ENCODE measurements at places on chromosomes 12 and 14.

DNA sequence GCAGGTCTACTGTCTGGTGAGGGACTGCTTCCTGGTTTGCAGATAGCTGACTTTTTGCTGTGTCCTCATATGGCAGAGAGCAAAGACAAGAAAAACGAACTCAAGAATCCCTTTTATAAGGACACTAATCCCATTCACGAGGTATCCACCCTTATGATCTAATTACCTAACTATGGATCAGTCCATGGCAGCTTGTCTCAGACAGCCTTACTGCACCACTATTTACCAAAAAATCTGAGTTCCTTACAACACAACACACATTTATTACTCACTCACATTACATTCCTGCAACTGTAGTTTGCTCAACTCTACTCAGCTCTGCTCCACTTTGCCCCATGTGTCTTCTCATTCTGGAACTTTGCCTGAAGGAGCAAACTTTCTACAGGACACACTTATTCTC is 10.1 kb upstream of the SLC6A15 start:
- no peak for DNase-seq

DNA sequence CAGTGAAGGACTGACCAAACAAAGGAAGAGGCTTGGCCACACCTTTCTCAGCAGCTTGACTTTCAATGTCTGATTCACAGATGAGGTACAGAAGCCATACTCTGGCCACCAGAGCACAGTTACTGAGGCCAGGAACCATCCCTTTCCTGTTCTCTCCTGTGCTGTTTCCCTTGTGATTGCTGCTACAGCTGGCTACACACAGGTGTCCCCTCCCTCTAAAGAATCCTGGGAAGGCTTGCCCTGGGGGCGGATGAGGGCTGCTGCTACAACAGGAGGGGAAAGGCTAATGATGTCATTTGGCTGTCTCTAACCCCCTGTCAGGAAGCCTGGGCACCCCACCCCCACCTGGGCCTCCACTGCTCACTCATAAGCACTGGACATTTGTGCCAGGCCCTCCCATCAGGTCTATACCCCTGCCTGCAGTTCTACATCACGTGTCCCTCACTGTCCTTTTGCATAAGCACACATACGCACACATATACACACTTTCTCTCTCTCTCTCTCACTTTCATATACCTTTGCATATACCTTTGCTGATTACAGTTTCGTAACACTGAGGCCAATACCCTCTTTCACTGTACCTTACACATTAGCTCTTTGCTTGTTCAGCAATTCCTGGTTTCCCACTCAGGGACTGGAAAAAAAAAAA is 41.4 kb downstream of the PRPF40B start:
- no peak for DNase-seq

DNA sequence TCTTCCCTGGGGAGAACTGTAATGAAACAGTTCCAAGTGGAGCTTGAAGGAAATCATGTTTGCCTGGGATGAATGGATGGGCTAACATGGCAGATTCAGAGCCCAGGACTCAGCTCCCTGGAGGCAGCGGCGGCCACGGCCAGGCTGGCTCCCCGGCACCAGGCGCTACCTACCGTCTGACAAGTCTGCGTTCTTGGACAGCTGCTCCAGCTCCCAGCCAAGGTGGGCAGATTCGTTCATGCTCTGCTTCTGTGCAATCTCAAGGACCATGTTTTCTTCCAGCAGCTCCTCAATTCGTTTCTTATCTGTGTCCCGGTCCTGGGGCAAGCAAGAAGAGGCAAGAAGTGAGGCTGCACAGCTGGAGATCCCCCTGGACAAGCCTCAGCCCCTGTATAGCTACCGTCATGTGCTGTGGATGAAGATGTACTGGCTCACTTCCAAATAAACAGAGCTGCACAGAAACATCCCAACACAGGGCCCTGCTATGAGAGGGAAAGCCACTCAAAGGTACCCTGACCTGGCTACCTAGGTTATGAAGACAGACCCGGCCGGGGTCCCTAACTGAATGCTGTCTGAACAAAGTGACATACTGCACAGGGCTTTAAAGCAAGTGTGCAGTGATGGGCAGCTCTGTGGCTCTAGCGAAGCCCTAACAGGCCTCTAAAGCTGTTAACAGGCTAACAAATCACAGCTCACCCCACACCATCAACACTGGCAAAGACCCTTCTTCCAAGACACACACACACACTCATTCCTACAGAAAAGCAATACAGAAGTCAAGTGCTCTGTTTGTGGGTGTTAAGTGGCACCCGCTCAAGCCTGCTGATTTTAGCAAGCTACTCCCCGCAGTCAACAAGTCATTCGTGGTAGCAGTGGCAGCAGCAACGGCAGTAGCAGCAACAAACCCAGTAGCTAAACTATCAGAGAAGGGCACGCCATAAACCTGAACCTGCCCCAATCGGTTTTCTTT is 80.4 kb upstream of the GPR68 start:
- DNase-seq: no peak

DNA sequence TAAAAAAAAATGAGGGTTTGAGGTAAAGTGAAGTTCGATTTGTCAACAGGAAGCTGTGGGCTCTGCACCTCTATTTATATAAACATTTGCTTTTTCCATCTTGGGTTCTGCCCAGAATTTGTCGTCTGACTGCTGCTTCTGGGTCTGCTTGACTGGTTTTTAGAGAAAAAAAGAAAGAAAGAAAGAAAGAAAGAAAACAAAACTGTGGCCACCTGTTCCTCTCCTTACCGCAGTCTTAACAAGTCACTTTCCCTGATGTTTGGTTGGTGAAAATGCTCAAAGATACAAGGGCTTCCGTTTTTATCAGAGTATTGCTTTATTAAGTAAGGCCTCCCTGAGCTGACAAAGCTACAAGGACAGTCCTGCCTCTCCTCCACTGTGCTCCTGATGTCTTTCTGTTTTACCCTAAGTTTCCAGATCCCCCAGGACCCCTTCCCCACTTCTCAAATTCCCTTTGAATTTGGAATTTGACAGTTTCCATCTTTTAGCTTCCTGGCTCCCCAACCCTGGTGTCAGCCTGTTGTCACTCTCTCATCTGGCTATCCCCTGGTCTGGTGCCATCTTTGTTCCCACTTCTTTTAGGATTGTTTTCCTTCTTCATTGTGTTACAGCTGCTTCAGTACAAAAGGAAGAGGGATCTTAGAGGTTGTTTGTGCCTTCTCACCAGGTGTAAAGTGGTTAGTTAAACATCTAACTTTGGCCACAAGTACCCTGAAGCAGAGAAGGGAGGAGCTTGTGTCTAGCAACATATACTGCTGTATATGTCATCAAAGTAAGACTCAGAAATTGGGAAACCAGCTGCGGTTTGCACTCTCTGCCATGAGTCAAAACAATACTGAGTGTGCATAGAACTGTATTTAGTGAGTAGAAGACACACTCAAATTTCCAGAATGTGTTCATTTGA is 18.0 kb downstream of the MFAP5 start:
- DNase-seq: no peak

DNA sequence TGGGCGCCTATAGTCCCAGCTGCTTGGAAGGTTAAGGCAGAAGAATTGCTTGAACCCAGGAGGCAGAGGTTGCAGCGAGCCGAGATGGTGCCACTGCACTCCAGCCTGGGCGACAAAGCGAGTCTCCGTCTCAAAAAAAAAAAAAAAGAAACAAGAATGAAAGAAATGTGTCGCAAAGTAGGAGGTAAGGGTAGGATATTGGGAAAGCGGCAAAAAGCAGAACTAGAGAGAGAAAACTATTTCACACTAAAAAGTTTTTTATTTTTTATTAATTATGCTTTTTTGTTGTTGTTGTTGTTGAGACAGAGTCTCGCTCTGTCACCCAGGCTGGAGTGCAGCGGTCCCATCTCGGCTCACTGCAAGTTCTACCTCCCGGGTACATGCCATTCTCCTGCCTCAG is 17.7 kb downstream of the SBNO1 start:
- DNase-seq: no peak

DNA sequence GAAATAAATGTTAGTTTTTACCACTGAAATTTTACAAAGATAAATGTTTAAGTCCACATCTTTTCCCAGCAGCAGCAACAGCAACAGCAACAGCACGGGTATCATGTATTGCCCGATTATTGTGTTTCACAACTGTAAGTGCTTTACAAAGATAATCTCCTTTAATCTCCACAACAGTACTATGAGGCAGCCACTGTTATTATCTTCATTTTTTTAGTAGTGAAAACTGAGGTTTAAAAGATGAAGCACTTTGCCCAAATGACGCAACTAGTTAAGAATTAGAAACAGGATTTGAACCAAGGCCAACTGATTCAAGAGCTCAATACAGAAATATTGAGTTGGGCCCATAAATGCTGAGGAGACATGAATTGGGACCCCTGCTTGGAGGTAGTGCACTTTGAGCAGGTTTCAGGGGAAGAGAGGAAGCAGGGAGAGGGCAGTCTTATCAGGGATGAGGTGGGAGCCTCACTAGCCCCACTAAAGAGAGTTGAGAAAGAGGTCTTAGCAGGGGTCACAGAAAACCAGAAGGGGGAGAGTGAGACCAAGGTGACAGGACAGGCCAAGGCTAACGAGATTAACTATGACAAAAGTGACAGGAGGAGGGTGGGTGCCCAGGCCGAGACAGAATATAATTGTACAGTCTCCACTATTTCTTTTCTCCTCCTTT is 15.3 kb downstream of the KRT2 start:
- no peak for DNase-seq

DNA sequence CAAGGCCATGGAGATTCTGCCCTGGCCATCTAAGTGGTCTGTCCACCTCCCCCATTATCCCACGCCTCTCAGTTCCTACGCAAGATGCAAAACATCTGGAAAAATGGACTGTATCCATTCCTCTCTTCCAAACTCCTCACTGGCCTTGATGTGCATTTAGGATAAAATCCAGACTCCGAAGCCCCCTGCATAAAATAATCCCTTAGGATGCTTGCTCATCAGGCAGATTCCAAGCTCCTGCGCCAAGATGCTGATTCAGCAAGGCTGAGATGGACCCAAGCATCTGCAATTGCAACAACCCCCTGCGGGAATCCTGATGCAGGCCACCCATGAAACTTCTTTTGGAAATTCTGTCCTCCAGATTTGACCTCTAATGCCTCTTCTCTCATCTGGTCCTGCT is 81.6 kb downstream of the SPRING1 start:
- no peak for DNase-seq

GRCh38 chr12:52323416-52324152 is 2.4 kb upstream of the KRT83 start:
- no peak for DNase-seq

DNA sequence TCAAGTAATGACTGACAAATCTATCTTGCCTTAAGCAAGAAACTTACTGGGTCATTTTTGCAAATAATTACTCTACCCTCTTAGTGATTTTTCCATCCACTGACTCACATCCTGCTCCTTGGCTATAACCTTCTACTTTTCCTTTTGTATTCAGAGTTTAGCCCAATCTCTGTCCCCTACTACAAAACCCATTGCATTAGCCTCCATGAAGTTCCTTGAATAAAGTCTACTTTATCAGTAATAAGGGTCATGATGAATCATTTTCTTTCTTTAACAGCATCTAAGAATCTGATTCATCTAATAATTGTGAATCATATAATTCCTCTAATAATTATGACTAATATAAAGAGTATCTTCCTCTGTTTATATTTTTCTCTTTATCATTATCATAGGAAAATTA is 132.6 kb downstream of the NTS start:
- no peak for DNase-seq

GRCh38 chr12:83065562-83065961 is 378.9 kb downstream of the TMTC2 start:
- DNase-seq: no peak

DNA sequence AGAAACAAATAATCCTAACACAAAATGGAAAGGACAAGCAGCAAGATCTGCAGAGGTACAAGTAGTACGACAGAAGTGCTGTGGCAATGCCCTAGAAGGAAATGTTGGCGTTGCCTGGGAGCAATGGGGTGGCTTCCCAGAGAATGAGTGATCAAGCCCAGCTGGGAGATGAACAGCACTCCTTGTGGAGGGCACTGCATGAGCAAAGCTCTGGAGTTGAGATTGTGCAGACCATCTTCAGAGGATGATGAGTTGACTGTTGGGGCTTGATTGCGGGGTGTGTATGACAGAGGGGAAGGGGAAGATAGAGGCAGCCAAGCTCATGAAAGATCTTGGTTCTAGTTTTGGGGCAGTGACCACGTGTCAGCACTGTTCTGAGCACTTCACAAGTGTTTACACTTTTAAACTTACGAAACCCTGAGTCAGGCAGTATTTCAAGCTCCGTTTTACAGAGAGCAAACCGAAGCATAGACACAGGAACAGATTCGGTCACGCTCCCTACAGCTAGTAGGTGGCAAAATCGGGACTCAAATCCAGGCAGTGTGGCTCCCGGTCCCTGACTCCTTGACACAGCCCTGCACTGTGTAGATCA is 127.2 kb upstream of the LHX5 start:
- DNase-seq: no peak

DNA sequence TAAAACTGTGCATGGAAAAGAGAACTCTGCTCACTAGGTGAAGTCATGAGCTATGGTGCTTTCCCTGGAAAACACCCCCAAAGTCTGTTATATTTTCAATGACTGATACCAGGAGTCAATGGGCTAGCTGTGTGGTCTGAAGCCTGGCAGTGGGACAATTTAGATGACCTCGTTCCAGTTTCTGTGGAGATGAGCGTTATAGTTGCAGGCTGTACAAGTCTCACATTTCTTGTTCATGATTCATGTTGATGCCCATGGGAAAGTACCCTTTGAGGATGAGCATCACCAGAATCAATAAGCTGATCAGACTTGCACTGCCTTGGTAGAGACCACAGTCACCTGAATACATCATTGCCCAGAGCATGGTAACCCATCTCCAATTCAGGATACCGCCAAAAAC is 70.7 kb downstream of the NOVA1 start:
- no peak for DNase-seq

DNA sequence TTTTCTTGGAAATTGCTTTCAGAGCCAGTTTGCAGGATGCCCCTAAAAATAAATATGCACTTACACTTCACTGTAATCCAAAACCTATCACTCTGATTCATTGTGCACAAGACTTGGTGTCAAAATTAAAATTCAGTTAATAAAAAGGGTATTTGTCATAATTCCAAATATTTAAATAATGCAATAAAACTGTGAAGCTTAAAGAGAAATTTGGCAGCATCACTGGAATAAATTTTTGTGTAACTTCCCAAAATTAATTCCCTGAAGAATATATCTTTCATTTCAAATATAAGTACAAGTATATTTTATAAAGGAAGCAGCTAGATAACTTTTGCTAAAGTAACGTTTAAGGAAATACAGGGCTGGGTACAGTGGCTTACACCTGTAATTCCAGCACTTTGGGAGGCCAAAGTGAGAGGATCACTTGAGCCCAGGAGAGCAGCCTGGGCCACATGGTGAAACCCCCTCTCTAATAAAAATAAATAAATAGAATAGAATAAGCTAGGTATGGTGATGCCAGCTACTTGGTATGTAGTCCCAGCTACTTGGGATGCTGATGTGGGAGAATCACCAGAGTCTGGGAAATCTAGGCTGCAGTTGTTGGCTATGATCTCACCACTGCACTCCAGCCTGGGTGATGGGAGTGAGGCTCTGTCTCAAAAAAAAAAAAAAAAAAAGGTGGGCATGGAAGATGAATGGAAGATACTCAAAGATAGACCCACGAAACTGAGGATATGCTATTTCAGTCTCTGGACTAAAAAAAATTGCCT is 233.8 kb downstream of the FBXL14 start:
- DNase-seq: no peak

All from hematopoietic multipotent progenitor cell treated with erythropoietin and hydrocortisone succinate and interleukin-3 and kit ligand, for 17 days (in vitro differentiated cells).